Activated T-cell treated with anti-CD3 and anti-CD28 coated beads, Interleukin-2, amount 50 U/mL, for 72 hours (primary cell): ENCODE measurements at places on chromosomes 13 and 19.

DNA sequence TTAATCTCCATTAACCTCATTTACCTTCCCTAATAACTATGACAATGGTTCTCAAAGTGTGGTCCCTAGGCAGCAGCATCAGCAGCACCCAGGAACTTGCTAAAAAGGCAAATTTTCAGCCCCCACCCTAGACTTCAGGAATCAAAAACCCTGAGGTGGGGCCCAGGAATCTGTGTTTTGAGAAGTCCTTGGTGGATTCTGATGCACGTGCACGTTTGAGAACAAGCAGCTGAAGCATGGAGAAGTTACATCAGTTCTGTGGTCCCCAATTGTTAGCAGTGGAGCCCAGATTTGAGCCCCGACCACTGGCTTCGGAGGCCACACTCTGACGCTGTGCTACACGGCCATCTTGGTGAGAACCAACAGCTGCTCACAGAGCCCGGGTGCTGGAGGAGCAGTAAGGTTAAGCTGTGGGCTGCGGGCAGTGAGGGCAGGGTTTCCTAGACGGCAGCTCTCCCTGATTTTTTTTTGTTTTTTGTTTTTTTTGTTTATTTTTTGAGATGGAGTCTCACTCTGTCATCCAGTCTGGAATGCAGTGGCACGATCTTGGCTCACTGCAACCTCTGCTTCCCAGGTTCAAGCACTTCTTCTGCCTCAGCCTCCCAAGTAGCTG lies 14.0 kb upstream of the CD22 start:
- DNase-seq: no peak

DNA sequence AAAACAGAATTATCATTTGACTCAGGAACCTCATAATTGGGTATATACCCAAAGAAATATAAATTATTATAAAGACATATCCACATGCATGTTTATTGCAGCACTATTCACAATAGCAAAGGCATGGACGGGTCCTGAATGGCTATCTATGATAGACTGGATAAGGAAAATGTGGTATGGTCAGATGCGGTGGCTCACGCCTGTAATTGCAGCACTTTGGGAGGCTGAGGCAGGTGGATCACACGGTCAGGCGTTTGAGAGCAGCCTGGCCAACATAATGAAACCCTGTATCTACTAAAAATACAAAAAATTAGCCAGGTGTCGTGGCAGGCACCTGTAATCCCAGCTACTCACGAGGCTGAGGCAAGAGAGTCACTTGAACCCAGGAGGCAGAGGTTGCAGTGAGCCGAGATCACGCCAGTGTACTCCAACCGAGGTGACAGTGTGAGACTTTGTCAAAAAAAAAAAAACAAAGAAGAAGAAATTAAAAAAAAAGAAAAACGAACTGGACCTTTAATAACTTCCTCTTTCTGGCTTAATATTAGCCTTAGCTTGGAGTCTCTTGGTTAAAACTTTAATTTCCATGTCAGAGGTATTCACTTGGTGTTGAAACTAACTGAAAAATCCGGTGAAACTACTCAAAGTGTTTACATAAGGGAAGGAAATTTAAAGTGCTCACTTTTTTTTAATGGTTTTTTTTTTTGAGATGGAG lies 104.4 kb downstream of the ZNF486 start:
- DNase-seq: no peak

DNA sequence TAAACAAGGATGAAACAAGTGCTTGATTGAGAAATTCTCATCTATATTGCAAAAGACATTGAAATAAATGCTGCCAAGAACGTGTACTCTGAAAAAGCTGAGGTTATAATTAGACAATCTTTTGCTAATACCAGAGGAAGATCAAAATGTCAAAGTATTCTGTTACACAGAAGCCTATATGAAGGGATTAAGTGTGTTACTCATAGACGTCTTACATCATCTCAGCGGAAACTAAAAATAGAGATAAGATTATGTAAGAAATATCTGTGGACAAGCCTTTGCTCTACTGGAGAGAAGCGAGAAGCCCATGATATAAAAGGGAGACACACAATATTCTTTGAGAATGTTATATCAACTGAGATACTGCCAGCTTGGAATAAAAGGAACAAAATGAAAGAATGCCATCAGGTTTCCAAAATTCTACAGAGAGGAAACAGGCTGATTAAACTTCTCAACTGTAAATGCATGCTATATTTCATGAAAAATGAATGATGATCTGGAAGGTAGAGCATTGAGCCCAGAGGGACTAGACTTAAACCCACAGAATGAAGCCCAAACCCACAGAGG lies 699.0 kb downstream of the GPC5 start:
- no peak for DNase-seq

DNA sequence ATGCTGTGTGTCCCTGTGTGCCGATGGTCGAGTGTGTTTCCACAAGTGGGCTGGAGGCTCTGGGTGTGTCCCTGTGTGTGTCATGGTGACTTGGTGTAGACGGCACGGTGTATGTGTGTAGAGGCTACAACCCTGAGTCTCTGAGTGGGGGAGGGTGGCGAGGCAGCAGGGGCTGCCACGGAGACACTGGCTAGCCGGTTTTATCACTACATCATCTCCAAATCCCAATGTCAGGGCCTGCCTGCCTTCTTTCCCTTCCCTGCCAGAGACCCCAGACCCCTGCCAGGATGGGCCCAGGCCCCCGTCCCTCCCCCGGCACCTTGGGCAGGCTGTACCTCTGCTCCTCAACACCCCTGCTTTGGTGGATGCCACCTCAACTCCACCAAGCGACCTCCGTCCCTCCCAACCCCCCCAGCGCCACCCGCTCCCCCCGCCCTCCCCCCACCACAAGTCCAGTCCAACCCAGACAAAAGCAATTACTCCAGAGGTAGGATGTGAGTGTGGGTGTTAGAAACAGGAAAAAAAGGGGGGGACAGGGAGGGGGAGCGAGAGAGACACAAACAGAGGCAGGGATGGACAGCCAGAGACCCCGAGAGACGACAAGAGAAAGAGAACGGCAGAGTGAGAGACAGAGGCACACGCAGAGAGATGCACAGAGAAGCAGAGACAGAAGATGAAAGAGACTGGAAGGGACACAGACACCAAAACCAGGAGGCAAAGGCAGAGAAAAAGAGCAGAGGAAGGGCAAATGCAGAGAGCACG lies 21.6 kb upstream of the POU2F2 start:
- no peak for DNase-seq

GRCh38 chr19:55640577-55641425 lies at the start of gene ZNF580:
Gene ZNF580 (plus strand): TSS chr19:55641002. CDS start chr19:55642509, 1,507 bp downstream.
- peak; percentile 78 for DNase-seq
